Activated CD4-positive, alpha-beta T cell treated with anti-CD3 and anti-CD28 coated beads, Interleukin-2, amount 10 ng/mL, durations not matched to agents 7 days and 5 days (primary cell): ENCODE measurements at places on chromosomes 7 and 10.

GRCh38 chr7:133081119-133081598 lies 731 bp downstream of the CHCHD3 start:
- peak; percentile 15 for DNase-seq

GRCh38 chr10:84908491-84908890 lies 580.1 kb downstream of the CCSER2 start:
- no peak for DNase-seq

DNA sequence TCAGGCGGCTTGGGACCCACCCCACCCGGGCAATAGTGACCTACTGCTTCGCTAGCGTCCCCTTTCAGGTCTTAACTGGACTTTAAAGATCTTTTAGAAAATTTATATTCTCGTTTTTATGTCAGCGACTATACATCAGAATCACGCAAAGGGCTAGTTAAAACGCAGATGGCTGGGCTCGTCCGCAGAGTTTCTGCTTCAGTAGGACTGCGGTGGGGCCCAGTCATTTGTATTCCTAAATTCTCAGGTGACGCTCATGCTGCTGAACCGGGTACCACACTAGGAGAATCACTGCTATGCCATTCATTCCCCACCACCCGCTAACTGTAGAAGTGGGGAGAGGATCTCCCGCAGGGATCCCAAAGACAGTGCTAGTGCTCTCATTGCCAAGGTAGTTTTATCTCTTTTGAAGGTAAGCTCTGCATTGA lies 12.0 kb upstream of the SP8 start:
- DNase-seq = no peak

DNA sequence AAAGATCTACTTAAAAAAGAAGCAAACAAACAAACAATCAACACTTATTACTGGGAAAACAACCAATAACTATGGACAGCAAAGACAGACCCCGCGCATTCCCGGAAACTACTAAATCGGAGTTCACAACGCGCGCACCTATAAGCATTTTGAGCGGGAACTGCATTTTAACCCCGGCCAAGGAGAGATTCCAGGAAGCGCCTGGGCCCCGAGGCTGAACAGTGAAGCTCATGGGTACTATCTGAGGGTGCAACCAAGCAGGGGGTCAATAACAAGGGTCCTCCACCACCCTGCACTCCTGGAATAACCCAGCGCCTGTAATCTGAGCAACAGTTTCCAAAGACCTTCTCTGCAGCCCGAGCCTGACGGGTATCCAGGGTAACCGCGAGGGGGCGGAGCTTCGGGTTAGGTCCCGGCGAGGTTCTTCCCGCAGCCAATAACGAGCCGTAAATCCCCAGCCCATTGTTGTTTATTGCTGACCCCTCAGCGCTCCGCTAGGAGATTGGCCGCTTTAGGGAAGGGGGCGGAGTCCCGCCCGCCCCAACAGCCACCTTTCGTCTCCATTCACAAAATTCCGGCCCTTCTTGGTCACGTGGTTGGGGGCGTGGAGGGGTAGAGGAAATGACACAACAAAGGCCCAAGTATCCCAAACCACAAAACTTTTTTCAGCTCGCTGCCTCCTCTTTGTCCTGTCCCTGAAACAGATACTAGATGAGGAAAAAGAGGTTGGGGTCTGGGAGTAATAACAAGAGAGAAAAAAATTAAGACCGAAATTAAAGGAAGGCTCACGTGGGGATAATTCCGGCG lies 1.7 kb upstream of the ETV1 start:
- peak; percentile 38 for DNase-seq

DNA sequence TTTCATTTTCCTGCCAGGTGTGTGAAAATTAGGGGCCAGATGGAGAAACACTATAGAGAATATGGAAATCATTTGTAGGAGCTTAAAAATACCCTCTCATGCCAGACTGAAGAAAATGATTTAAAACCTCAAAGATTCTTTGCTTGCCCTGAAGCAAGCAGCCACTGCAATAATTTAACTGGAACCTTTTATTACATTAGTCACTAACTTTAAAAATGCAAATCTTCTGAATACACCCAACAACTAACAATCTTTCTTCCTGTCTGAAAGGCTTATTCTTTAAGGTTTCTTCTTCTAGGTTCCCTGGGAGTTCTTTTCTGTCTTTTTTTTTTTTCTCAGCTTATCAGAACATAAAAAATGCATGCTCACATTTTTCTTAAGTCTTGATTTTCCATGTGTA lies 238.5 kb upstream of the KMT2E start:
- DNase-seq = no peak

GRCh38 chr10:101014966-101015581 lies 15.5 kb downstream of the LZTS2 start:
- no peak for DNase-seq

- DNase-seq = no peak
These were observed 164.3 kb downstream of the BUB3 start for GRCh38 chr10:123318516-123318915.

GRCh38 chr10:15370212-15370855 lies 755 bp downstream of the FAM171A1 start:
- peak; percentile 15 for DNase-seq

DNA sequence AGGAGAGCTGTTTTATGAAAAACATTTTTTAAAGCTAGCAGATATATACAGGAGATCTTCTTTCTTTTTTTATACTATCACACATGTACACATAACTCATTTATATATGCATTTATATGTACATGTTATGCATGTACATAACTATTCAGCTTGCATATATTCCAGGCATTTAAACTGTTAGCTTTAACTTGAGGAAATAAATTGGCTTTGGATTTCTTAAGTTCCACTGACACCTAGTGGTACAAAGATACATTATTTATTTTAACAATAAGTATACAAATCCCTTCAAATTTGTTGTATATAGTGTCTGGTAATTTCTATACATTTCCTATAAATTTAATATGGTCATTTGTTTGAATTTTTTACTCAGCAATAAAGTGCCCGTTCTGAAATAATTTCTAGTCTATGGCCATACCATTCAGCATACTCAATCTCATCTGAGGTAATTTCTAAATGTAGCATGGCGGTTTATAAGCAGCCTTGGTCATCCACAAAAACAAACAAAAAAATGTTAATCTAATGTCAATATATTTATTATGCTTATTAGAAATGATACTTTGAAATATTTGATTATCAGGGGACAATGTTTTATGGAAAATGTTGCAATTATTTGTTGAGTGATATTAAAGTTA lies 11.6 kb downstream of the ZDHHC6 start:
- no peak for DNase-seq

DNA sequence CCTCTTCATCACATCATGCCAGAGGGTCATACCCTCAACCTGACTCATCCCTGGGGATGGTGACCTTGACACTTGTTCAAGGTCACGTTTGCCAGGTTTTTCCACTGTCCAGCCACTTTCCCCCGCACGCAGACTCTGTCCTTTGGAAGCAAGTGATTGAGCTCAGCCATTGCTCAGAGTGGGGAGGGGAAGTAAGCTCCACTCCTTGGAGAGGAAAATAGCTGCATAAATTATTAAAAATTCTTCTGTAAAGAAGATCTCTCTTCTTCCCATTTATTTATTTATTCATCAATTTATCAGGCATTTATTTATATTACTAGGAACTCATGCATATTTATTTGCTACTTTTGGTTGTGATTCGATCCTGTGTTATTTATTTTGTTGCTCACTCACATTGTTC lies 88.0 kb downstream of the GLRX3 start:
- DNase-seq = no peak

DNA sequence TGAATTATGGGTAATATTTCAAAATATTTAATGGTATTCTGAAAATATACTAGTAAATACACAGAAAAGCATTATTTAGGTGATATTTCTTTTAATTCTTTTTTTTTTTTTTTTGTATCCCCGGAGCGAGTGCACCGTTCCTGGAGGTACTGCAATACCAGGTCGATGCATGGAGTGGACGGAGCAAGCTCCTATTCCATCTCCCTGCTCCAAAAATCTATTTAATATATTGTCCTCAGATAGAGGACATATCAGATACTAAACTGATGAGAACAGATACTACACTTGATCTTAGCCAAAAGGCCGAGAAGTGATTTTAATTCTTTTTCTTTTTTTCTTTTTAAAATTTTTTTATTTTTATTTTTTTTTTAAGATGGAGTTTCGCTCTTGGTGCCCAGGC lies 10.8 kb downstream of the BTRC start:
- DNase-seq = no peak
